Lung (tissue), 17 donors: ENCODE measurements at places on chromosomes 7 and 10. TPM values are rescaled to one million over a fixed set of nuclear protein-coding genes. Genes with fewer than 3 reads are reported as not detected.

C10orf62 gene
- not detected for polyA plus RNA-seq

TMEM176B gene
- 14.6 TPM for polyA plus RNA-seq

- DNase-seq = no peak
These were observed 219.8 kb downstream of the NEBL start for GRCh38 chr10:20677340-20677739.

GRCh38 chr10:15347150-15347549 is 23.9 kb downstream of the FAM171A1 start:
- no peak for DNase-seq

GRCh38 chr7:25617214-25617613 is 388.9 kb upstream of the NPVF start:
- DNase-seq = no peak
